ENCODE measurements at places on chromosomes 13 and 19.

DNA sequence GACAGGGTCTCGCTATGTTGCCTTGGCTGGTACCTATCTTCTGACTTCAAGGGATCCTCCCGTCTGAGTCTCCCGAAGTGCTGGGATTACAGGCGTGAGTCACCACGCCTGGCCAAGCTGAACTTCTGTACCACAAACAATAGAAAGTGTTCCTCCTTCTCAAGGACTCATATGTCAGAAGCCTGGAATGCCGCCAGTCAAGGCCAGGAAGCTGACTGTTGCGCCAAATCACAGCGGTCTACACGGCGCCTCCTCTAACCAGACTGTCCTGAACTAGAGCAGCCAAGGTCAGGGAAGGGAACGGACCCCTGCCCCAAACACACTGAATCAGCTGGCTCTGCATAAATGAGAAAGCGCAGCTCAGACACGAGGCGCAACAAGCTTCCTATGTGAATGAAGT is 14.6 kb downstream of the RAB20 start:
- DNase-seq: peak; percentile 54

DNA sequence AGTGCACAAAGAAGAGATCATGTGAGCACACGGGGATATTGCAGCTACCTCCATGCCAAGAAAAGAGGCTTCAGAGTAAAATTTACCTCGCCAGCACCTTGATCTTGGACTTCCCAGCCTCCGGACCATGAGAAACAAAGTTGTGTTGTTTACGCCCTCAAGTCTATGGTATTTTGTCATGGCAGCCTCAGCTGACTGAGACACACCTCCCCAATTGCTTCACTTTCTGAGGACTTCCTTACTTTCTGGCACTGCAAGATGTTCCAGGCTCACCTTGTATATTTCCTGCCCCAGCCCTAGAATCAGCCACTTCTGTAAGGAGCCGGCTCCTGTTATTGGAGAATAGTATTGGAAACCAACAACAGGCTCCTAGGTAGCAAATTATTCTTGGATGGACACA is 6.6 kb upstream of the CEBPG start:
- DNase-seq: no peak

- DNase-seq: no peak
Observed at GRCh38 chr13:83536153-83536552, 346.1 kb downstream of the SLITRK1 start.

- DNase-seq: peak; percentile 100
Observed at GRCh38 chr19:14529254-14530004, at the start of gene TECR. Gene TECR, plus strand, starts transcription at chr19:14529594. Its CDS starts 103 bp downstream, at chr19:14529697.

- DNase-seq: peak; percentile 9
Observed at GRCh38 chr19:5621311-5621944, 1.1 kb downstream of the SAFB2 start.

DNA sequence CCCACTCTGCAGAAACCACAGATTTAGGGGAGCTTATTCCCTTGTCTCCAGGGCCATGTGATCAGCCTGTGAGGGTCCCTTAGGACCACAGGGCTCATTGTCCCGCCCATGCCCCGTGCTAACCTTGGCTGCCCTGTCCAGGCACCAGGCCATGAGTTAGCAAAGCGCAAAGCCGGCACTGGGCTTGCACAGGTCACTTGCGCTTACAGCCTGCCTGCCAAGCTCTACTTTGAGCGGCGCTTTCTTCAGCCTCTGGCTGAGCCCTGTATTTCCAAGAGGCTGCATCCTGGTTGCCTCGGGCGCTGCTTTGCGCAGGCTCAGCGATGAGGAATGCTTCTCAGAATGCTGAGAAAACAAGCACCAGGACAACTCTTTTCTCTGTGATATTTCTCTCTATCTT is 188.0 kb downstream of the TDRD3 start:
- DNase-seq: peak; percentile 12

GRCh38 chr13:102839462-102839861 is 6.4 kb upstream of the ERCC5 start:
- DNase-seq: no peak

DNA sequence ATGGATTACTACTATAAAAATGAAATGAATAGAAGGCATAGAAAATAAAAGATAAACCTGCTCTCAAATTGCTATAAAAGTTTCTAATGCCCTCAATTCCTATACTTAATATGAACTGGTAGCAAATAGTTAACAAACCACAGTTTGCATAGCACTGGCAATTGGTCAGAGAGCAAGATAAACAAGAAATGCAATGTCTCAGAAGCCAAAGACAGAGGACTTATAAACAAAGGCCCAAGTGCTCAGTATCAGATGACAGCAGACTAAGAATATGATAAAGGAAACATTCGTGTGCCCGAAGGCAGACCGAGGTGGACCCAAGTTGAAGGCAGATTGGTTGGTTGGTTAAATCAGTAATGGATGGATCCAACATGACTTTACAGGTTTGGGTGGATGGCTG is 50.6 kb downstream of the IPO5 start:
- no peak for DNase-seq

GRCh38 chr19:5323475-5323811 is 17.2 kb downstream of the PTPRS start:
- DNase-seq: no peak

DNA sequence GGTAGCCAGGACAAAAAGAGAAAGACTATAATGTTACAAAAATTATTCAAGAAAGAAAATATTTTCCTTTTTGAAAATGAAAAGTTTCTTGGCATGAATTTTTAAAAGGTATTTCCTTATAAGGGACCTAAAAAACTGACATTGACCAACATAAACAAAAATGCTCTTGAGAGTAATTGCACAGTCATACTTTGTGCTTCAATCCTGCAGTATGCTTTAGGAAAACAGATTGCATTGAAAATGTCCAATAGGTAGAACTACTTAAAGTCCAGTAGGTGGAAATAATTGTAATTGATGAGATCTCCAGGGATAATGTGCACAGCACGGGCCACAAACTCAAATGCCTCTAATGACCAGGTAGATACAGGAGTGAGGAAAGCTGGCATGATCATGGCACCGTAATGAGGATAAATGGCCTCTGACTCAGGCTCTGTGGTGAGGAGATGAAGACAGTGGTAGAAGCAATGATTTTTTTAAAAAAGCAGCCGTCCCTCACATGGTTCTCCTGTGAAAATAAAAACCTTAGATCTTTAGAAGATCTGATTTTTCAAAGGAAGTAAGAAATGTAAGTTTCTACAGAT is 278.0 kb downstream of the ITGBL1 start:
- no peak for DNase-seq

- DNase-seq: no peak
Observed at GRCh38 chr13:50842990-50843256, 569 bp downstream of the DLEU7 start.

GRCh38 chr19:39599116-39599515 is 3.2 kb upstream of the LGALS13 start:
- DNase-seq: peak; percentile 39

- no peak for DNase-seq
Observed at GRCh38 chr13:59975807-59976435, 187.8 kb downstream of the DIAPH3 start.

DNA sequence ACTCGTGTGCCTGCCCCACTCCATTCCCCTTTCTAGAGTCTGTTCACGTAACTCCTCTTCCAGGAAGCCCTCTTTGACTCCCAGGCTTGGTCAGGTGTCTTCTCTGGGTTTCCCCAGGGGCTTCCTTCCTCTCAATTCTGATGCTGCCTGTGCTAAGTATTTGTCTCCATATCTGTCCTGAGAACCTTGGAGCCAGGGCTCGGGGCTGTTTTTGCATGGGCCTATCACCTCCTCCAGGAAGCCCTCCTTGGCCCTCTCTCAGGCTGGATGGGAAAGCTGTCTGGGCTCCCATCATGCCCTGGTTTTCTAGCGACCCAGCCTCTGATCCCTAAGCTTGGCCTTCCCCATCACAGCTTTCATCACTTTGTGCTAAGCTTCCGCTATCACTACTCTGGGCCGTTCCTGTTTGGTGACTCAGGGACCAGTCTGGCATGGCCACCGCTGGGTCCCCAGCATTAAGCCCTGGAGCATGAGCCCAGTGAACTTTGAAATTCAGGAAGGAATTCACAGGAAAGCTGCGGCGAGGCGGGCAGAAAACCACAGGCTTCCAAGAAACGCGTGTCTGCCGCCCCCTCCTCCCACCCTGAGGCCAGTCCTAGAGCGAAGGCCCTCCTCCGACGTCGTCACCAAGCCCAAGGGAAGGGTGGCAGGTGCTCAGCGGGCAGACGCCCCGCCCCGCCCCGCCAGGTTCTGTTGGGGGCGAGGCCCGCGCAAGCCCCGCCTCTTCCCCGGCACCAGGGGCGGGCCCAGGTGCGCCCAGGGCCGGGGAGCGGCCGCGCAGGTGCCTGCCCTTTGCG is 486 bp upstream of the SPINT2 start:
- DNase-seq: peak; percentile 85

DNA sequence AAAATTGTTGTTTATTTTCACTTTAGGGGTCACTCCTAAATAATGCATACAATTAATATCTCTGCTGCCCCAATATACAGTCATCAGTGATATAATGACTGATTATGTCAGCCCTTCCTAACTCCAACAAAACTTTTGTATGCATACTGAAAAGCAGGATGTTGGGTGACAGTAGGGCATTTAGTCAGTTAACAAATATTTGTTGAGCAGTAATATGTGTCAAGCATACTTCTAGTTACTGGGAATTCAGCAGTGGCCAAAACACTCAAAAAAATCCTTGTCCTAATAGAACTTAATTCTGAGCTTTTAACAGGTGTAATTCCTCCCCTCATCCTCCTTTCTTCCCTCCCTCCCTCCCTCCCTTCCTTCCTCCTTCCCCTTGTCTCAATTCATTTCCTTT is 560.7 kb upstream of the KLHL1 start:
- DNase-seq: no peak

DNA sequence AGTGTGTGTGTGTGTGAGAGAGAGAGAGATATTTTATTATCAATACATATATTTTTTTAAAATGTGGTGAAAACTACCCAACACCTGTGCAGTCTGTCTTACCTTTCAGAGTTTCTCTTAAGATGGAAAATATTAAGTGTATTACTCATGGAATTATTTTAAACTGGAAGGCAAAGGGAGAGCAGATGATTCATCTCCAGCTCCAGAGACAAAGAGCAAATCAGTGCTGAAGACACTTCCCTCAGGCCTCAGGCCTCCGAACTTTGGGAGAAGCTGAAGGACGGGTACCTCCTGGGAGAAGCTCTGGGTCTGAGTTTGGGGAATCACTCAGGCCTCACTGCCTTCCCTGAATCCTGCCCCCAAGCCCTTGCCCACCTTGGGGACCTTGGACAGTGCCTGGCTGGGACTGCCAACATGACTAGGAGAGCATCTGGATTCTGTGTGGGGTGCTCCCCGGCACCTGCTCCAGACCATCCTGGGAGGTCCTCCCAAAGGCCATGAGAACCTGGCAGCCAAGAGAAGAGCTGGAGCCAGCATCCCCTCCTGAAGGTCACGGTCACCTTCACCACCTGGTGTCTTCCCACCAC is 170.4 kb upstream of the UBL3 start:
- DNase-seq: no peak

- no peak for DNase-seq
Observed at GRCh38 chr13:33235564-33235963, 50.0 kb downstream of the STARD13 start.

DNA sequence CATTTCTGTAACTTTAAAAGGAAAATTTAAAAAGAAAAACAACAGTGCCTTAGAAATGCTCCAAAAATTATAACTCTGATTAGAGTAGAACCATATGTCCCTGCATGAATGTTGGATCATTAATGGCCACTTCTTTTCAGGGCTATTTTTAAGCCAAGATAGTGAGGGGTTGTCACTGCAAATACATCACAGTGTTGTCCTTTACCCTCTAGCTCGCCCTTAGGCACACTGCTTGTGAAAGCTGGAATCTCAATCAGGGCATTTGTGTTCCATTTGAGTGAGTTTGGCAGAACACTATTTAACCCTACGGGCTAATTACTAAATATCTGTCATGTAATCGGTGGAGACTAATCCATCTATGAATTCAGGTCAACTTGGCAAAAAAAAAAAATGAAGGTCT is 212.2 kb downstream of the NHLRC3 start:
- DNase-seq: no peak

DNA sequence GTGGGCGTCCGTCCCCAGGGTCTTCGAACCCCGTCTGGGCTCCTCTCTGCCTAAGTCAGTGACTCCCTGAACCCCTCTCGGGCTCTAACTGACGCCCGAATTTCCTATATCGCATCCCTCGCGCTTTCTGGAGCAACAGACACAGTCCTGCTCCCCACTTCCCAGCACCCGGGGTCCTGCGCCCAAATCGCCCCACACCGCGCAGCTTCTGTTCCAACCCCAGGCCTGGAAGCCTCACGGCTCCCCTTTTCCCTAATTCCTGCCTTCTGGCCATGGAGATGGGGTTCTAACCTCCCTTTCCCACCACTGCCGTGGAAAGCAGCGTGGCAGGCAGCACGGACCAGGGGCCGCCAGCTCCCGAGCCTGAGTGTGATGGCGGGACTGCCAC is 1.6 kb upstream of the GRTP1 start:
- DNase-seq: no peak
